ENCODE measurements at places on chromosomes 5 and 9.

GRCh38 chr5:126499853-126500342, 76.7 kb downstream of the GRAMD2B start:
- DNase-seq = peak; percentile 56

DNA sequence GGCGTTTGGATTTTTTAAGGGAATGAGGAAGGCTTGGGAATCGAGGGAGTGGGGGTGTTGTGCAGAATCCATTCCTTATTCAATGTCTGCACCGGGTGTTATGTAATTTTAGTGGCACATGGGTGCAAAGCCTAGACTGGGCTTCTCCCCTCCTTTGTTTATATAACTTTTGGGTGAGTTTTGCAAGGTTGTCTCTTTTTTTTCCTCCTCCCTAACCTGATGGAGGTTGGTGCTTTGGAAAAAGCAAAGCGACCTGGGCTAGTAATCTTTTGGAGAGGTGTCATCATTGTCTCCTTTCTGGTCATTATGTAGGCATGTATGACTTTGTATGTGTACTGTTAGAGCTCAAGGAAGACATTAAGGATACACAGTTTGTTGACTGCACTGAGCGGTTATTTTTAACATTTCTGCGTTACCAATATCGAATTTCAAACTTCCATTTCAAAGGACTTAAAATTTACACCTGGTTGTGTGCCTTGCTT, 3.1 kb downstream of the SMARCA2 start:
- no peak for DNase-seq

- peak; percentile 74 for DNase-seq
Measured at GRCh38 chr5:154287136-154287535, 96.6 kb downstream of the GALNT10 start.

DNA sequence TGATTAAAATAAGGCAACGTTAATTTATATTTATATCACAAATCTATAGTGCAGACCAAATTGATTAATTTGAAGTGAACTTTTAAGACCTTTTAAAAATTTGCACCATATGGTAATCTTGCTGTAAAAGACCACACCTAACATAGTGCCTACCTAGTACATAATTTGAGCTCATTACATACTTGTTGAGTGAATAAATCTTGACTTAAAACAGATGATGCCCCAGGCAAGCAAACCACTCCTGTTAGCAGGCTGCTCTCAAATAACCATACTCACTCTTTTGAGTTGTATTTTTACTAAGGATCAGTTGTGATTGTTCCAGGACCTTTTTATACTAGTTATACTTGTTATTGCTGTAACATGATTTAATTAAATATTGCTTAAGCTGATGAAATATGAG, 27.2 kb downstream of the CMYA5 start:
- no peak for DNase-seq

DNA sequence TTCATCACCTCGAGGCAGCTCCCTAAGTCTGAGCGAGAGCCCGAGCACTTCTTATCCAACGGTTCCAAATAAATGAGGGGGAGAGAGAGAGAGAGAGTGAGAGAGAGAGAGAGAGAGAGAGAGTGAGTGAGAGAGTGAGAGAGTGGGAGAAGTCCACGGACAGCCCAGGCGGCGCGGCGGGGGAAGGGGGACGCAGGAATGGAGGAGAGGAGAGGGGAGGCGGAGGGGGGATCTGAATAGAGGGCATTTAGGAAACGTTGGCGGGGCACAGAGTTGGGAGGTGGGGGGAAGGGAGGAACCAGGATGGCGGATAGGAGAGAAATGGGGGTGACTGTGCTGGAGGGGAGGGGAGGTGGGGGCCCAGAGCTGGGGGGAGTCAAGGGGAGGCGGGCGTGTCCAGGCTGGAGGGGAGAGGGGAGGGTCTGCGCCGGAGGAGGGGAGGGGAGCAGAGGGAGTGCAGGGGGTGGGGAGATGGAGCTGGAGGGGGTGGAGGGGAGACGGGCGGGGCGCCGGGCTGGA, 398 bp upstream of the BASP1 start:
- DNase-seq = peak; percentile 86

DNA sequence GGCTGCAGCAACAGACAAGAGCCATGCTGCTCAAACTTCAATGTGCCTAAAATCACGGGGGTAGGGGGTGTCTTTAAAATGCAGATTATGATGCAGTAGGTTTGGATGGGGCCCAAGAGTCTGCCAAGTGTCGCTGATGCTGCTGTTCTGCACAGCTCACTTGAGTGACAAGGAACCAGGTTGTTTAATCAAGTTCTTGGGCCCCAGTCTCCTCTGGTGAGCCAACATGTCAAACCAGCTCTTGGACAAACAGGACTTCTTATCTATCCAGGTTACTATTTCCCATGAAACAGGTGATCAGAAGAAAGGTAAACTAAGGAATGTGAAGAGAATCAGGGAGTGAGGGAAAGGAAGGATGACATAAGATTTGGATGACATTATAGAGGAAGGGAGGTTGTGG, 78.0 kb downstream of the APBA1 start:
- DNase-seq = no peak

DNA sequence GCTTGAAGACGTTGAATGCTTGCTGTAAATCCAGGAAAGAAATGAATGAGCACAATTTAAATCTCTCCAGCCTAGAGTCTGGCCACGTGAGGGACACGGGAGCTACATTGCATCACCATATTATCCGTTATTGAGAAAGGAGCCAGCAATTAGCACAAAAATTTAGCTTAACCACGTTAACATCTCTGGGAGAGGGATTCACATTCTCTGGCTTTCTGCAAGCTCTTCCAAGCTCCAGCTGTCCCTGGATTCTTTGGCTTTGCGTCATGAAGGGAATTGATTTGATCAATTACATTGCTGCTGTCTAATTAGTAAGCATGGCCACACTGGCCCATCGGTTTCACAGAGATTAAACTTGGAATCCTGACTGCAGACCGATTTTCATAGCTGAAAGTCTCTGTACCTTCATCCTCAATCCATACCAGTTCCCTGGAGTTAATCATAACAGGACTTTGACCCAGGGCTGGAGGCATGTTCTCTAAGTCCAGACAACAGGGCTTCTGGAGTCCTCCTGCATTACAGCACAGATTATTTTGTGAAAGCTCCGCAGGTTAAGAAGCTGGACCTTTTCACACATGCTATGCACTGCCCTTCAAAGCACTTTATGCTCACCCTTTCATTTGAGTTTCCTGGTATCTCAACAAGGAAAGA, 31.6 kb downstream of the ADRA1B start:
- DNase-seq = no peak

GRCh38 chr9:105118636-105119035, 125.8 kb upstream of the SLC44A1 start:
- DNase-seq = no peak

DNA sequence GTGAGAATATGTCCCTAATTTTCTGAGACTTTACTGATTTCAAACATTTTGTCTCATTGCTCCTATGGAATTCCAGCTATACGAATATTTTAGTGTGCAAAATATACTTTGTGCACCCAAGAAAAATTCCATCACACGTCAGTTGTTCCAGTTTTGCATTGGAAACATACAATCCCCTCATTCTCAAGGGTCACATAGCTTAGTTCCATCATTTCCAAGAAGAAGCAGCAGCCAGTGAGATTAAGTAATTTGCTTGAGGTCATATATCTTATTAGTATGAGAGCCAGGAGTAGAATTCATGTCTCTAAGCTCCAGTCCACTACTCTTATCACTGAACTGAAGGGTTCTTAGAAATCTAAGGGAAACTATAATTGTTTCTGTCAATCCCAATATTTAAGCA, 746.7 kb upstream of the C9orf72 start:
- no peak for DNase-seq

DNA sequence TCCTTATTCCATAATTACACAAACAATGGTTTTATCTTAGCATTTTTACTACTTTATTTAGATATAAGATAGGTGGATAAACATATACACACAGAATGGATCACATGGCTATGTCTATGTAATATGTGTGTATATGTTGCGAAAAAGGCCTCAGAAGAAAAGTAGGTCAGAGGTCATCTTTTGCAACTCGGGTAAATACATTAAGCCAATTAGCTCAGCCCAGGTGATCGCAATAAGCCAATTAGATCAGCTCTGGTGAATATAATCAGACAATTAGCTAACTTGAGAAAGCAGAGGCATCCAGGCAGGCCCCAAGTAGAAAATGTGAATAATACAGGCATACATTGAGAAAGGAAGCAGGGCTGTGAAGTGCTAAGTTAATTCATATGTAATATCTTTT, 24.3 kb downstream of the SLCO4C1 start:
- no peak for DNase-seq

DNA sequence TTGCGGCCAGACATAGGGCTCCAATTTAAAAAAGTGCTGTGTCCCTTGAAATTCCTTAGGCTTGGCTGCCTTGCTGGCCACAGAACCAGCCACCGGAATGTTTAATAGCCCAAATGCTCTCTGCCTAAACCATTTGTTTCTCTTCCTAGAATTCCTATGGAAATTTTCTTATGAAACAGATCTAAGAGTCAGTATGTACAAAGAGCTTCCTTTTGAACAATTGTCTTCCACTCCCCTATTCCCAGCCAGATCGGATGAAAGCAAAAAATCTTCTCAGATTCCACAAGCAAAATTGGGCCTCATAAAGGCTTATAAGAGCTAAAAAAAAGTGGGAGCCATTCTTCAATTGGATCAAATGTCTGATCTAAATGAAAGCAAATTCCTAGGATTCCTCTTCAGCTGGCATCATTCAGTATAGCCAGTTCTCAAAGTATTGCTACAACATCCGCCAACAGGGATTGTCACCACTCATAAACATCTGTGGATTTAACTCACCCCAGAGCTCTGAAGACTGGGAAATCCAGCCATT, 104.3 kb downstream of the CEMIP2 start:
- DNase-seq = no peak

- no peak for DNase-seq
Measured at GRCh38 chr9:89680547-89681467, 76.0 kb downstream of the GADD45G start.

DNA sequence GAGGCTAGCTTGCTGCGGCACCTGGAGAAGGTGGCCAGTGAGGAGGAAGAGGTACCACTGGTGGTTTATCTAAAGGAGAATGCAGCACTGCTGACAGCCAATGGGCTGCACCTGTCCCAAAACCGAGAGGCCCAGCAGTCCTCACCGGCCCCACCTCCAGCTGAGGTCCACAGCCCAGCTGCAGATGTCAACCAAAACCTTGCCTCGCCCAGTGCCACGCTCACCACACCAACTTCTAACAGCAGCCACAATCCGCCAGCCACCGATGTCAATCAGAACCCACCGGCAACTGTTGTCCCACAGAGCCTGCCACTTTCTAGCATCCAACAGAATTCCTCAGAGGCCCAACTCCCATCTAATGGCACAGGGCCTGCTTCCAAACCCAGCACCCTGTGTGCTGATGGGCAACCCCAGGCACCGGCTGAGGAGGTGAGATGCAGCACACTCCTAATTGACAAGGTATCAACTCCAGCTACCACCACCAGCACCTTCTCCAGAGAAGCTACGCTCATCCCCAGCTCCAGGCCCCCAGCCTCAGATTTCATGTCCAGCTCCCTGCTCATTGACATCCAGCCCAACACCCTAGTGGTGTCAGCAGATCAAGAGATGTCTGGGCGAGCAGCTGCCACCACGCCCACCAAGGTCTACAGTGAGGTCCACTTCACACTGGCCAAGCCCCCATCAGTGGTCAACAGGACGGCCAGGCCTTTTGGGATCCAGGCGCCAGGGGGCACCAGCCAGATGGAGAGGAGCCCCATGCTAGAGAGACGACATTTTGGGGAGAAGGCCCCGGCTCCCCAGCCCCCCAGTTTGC, 8.0 kb downstream of the SYNPO start:
- DNase-seq = no peak

DNA sequence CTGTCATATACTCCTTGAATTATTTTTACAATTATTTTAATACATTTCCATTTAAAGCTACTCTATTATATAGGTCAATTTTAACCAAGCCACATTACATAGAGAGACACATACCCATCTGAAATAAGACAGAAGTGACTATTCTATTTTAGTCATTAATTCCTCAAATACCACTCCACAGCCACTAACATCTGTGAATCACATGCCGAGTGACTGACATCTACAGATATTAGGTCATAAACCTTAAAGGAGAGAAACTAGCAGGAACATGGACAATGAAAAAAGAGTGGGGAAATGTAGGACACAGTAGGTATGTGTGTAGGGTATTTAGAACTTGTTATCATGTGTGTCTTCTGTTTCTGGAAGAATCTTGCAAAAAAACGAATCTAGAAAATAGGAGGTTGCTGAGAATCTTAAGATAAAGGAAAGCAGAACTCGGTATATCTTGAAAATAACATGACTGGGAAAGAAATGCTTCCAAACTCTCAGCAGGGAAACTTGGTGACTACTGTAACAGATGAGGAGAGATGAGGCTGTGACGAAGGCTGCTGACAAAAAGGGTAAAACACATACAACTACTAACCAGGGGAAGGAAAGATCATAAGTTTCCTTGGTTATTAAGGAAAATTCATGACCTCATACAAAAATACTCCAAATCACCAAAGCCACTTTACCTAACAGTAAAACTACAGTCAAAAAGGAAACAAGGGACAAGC, 84.6 kb downstream of the PLPP1 start:
- no peak for DNase-seq

- DNase-seq = no peak
Measured at GRCh38 chr5:138961221-138961620, 86.1 kb upstream of the LRRTM2 start.

DNA sequence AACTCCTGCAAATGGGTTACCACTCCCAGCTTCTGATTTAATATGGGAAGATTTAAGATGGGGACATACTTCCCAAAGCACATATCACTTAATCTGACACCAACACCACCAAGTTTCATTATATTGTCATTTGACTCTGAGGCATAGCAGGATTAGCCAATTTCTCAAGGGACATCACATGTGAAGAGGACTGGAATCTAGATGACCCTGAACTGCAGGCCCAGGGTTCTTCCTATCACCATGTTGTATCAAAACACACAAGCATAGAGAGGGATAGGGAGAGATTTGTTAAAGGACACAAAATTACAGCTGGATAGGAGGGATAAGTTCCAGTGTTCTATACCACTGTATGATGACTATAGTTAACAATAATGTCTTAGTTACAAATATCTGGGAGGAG, 168.3 kb upstream of the PPP2R2B start:
- DNase-seq = no peak

GRCh38 chr5:104184264-104184663, 621.7 kb upstream of the NUDT12 start:
- DNase-seq = no peak

GRCh38 chr9:84123648-84124406, 143.2 kb downstream of the RMI1 start:
- DNase-seq = no peak

GRCh38 chr9:112896131-112896530, 5.5 kb upstream of the SLC46A2 start:
- DNase-seq = no peak

GRCh38 chr9:92405818-92406217, 1.4 kb upstream of the OGN start:
- DNase-seq = no peak

Measured in endodermal cell (in vitro differentiated cells).